ENCODE measurements at places on chromosomes 6 and 20.

DNA sequence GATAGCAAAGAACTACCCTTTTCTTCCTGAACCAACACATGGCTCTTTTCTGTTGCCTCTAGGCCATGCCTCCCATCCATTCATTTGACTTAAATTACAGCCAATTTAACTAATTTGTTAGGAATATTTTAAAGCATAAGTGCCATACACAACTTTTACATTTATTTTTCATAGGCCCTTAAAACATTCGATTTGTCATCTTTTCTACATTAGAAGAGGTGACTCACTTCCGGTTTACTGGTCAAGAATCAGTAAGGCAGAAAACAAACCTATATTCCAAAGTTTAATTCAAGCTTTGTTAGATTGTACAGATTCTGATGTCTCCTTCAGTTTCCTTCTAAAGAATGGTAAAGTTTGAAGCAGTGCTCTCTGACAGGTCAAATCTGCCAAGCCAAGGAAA, 344.3 kb downstream of the SAMD5 start:
- DNase-seq, result no peak

GRCh38 chr6:89400050-89400449, 12.0 kb downstream of the RRAGD start:
- DNase-seq, result no peak

DNA sequence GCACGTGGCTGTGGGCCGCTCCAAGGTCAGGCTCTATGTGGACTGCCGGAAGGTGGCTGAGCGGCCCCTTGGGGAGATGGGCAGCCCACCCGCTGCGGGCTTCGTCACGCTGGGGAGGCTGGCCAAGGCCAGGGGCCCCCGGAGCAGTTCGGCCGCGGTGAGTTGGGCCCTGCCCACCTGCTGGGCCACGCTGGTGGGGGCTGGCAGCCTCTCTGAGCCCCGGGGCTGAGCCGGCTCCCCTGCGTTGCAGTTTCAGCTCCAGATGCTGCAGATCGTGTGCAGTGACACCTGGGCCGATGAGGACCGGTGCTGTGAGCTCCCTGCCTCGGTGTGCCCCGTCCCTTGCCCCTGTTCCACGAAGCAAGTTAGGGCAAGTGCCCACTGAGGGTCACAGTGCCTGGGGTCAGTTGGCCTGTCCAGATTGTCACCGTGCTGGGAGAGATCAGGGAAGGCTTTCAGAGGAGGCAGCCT, 27.1 kb downstream of the COL20A1 start:
- DNase-seq, result no peak

DNA sequence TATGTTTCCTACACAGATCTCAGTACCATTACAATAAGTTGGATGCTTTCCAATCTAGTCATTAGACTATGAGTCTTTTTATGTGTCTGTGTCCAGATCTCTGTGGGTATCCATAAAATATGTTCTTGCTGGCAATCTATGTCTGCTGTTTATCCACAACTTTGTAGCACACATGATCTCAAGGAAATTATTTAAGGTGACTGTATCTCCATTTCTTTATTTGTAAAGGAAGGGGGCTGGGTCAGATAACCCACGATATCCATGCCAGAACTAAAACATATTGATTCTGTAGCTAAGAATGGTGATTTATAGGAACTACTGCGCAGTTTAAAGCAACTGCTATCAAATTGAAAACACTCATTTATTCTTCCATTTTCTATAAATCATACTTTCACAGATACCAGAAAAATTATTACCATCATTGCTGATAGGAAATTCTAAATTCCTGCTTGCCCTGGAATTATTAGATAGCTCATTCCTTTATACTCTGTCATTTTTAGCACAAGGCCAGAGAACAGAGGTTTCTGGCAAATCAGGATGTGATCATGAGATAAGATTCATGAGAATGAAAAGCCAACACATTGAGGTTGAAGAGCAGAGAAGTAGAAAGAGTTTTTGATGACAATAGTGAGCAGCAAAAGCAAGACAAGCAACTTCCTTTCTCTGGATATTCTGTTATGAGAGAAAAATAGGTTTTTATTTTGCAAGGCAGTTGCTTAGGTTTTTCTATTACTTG, 851.4 kb upstream of the CITED2 start:
- no peak for DNase-seq

- no peak for DNase-seq
Measured at GRCh38 chr6:7440476-7440875, 50.9 kb downstream of the RIOK1 start.

GRCh38 chr20:53613748-53614147, 20.1 kb upstream of the ZNF217 start:
- no peak for DNase-seq
